Activated CD8-positive, alpha-beta T cell treated with anti-CD3 and anti-CD28 coated beads, Interleukin-2, amount 10 ng/mL, durations not matched to agents 7 days and 5 days (primary cell): ENCODE measurements at places on chromosomes 7 and 10. TPM values are rescaled to one million over a fixed set of nuclear protein-coding genes. Genes with fewer than 3 reads are reported as not detected.

- no peak for DNase-seq
Measured at GRCh38 chr7:80921130-80921529, 2.3 kb upstream of the SEMA3C start.

- no peak for DNase-seq
Measured at GRCh38 chr10:126224967-126225671, 163.2 kb downstream of the ADAM12 start.

- no peak for DNase-seq
Measured at GRCh38 chr7:16271990-16272665, 149.2 kb downstream of the CRPPA start.

- no peak for DNase-seq
Measured at GRCh38 chr10:113232928-113233511, 283.0 kb downstream of the TCF7L2 start.

GRCh38 chr10:114395366-114396022 is 8.8 kb downstream of the AFAP1L2 start:
- DNase-seq = no peak

- DNase-seq = no peak
Measured at GRCh38 chr7:39259391-39260003, 281.8 kb downstream of the POU6F2 start.

GRCh38 chr7:50656141-50656895 is 91.1 kb upstream of the DDC start:
- DNase-seq = no peak

GRCh38 chr7:21690705-21691104 is 147.9 kb downstream of the DNAH11 start:
- no peak for DNase-seq

Gene ABCB1
- total RNA-seq = 2.8 TPM
